ENCODE measurements at places on chromosomes 12 and 14. TPM values are rescaled to one million over a fixed set of nuclear protein-coding genes. Genes with fewer than 3 reads are reported as not detected.

The ITGA5 gene
- 119 TPM for polyA plus RNA-seq

The OTOGL gene
- polyA plus RNA-seq = not detected

The GPR33 gene
- not detected for polyA plus RNA-seq

The LRFN5 gene
- not detected for polyA plus RNA-seq

The KRT74 gene
- not detected for polyA plus RNA-seq

The VPS33A gene
- polyA plus RNA-seq = 32.7 TPM

The POTEM gene
- not detected for polyA plus RNA-seq

The KRT73 gene
- polyA plus RNA-seq = not detected

The NID2 gene
- polyA plus RNA-seq = 0.31 TPM

The CACNB3 gene
- 0.66 TPM for polyA plus RNA-seq

The C3AR1 gene
- 20.2 TPM for polyA plus RNA-seq

The PDE6H gene
- polyA plus RNA-seq = not detected

The FERMT2 gene
- polyA plus RNA-seq = not detected

The CLMN gene
- not detected for polyA plus RNA-seq

The CELA1 gene
- polyA plus RNA-seq = not detected

The LRRIQ1 gene
- polyA plus RNA-seq = not detected

The NR1H4 gene
- polyA plus RNA-seq = not detected

The KLHL33 gene
- 0.21 TPM for polyA plus RNA-seq

The GNG2 gene
- polyA plus RNA-seq = 462 TPM

The GPRC5D gene
- not detected for polyA plus RNA-seq

The TAPBPL gene
- 205 TPM for polyA plus RNA-seq

The WNK1 gene
- polyA plus RNA-seq = 8.6 TPM

The OR11G2 gene
- not detected for polyA plus RNA-seq

The DBX2 gene
- not detected for polyA plus RNA-seq

The PIANP gene
- polyA plus RNA-seq = not detected

The CLEC4E gene
- polyA plus RNA-seq = not detected

The SLC4A8 gene
- not detected for polyA plus RNA-seq

The WIF1 gene
- polyA plus RNA-seq = not detected

The CLEC2D gene
- polyA plus RNA-seq = 57.3 TPM

The RFX4 gene
- not detected for polyA plus RNA-seq

The RIN3 gene
- polyA plus RNA-seq = 131 TPM

The PPM1H gene
- polyA plus RNA-seq = 0.50 TPM

The AVPR1A gene
- not detected for polyA plus RNA-seq

The RARG gene
- 10.1 TPM for polyA plus RNA-seq

The MEG3 gene
- polyA plus RNA-seq = not detected

The TAS2R46 gene
- not detected for polyA plus RNA-seq

The APOF gene
- polyA plus RNA-seq = not detected

The CAPZA3 gene
- not detected for polyA plus RNA-seq

The PTPN6 gene
- polyA plus RNA-seq = 294 TPM

The ARHGAP9 gene
- 163 TPM for polyA plus RNA-seq

The NPFF gene
- not detected for polyA plus RNA-seq

The PITPNM2 gene
- 8.6 TPM for polyA plus RNA-seq

The MANSC1 gene
- polyA plus RNA-seq = not detected

The AQP5 gene
- not detected for polyA plus RNA-seq

The MYF6 gene
- not detected for polyA plus RNA-seq
